Ovary (tissue), 10 donors: ENCODE measurements at places on chromosomes 16 and 17.
A peak's percentile ranks its signal among the peaks of the same experiment; 100 is the strongest.

- no peak overlapping the region for H3K4me3 ChIP-seq
- no peaks in the 10 kb centered on the region for H3K27me3 ChIP-seq
- H3K27ac ChIP-seq, result no peak overlapping the region
- no peaks in the 10 kb centered on the region for H3K36me3 ChIP-seq
- no peaks in the 10 kb centered on the region for H3K4me1 ChIP-seq
Observed at GRCh38 chr16:89031715-89032659, 55.0 kb upstream of the CBFA2T3 start.

DNA sequence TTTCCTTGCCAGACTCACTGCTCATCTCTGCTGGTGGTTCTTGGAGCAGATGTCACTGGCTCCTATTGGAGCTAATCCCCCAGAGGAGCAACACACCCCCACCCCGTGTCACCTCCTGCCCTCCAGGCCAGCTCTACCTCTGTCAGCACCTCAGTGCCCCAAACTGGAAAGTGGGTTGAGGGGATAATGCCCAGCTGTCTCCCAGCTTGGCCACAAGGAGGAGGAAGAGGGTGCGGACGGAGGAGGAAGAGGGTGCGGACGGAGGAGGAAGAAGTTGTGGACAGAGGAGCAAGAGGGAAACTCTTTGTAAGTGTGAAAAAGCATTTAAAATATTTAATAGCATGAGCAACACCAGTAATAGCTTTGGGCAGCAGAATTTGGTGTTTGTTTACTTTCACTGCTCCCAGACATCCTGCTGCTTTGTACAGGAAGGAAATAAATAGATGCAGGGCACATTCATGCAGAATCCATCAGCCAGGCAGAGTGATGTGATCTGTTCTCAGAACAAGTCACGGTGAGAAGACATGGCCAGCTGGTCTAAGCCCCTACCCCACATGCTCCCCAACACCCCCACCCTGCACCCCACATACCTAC lies 82.5 kb downstream of the C17orf67 start:
- no peaks in the 10 kb centered on the region for H3K4me1 ChIP-seq
- no peak overlapping the region for H3K4me3 ChIP-seq
- H3K27me3 ChIP-seq, result no peaks in the 10 kb centered on the region
- H3K36me3 ChIP-seq, result no peaks in the 10 kb centered on the region

DNA sequence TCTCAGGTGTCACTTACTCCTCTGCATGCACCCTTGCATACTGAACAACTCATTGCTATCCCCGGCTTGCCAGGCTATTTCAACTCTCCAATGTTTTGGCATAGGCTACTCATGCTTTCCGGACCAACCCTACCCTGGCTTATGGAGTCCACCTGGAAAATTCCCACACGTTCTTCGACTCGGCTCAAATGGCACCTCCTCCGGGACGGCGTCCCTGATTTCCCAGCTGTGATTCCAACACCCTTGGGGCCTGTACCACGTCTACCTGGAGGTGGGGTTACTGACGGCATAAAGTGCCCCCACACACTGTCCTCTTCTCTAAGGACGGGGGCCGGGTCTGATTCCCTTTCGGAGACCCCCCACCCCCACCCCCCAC lies 498 bp downstream of the SMYD4 start:
- peak overlapping the region; percentile 80 for H3K27ac ChIP-seq
- peak; percentile 37 for DNase-seq
- H3K4me3 ChIP-seq, result peak overlapping the region; percentile 66

DNA sequence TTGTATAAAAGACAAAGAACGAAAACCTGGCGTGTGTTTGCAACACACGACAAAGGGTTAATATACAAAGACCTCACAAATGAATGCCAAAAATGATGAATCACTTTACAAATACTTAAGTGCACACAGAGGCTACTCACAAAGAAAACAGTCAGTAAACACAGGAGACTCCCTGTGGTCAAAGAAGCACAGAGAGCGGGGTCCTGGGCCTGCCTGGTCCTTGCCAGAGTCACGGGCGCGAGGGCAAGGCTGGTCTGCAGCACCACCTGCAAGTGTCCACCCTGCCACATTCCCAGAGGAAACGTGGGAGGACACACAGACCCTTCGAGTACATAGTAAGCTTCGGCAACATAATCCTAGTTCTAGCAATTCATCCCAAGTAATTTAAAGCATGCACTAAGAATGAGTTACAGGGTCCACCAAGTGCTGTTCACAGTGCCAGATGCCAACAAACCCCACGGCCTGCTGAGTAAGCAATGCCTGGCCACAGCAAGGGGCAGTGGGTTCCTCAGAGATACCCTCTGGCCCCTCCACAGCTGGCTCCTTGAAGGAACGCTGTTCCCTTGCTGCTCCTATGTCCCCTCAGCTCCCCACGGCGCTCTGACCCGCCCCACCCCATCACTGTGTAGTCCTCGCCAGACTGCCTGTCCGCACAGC lies 24.6 kb upstream of the FAAP100 start:
- no peak overlapping the region for H3K27ac ChIP-seq
- H3K36me3 ChIP-seq, result no peaks in the 10 kb centered on the region
- peaks cover 11% of the 10 kb centered on the region for H3K4me1 ChIP-seq
- no peaks in the 10 kb centered on the region for H3K27me3 ChIP-seq

DNA sequence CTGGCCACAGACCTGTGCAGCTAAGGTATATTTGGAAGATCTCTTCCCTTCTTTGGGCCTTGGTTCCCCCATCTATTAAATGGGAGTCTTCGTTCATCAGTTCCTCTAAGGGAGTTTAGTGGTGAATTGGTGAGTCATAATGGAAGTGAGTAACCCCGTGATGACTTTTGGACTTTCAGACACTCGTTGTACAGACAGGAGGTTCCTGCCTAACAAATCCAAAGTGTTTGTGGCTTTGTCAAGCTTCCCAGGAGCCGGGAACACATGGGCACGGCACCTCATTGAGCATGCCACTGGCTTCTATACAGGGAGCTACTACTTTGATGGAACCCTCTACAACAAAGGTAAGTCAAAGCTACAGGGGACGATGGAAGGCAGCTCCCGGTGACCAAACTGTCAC lies 40.4 kb downstream of the WSCD1 start:
- H3K27ac ChIP-seq, result no peak overlapping the region
- H3K4me3 ChIP-seq, result no peak overlapping the region
- no peak for DNase-seq
- H3K36me3 ChIP-seq, result no peaks in the 10 kb centered on the region
- no peaks in the 10 kb centered on the region for H3K4me1 ChIP-seq

GRCh38 chr17:511001-511698 lies 158.5 kb upstream of the RPH3AL start:
- no peaks in the 10 kb centered on the region for H3K27me3 ChIP-seq
- no peaks in the 10 kb centered on the region for H3K36me3 ChIP-seq
- DNase-seq, result peak; percentile 55
- H3K27ac ChIP-seq, result peak overlapping the region; percentile 20

DNA sequence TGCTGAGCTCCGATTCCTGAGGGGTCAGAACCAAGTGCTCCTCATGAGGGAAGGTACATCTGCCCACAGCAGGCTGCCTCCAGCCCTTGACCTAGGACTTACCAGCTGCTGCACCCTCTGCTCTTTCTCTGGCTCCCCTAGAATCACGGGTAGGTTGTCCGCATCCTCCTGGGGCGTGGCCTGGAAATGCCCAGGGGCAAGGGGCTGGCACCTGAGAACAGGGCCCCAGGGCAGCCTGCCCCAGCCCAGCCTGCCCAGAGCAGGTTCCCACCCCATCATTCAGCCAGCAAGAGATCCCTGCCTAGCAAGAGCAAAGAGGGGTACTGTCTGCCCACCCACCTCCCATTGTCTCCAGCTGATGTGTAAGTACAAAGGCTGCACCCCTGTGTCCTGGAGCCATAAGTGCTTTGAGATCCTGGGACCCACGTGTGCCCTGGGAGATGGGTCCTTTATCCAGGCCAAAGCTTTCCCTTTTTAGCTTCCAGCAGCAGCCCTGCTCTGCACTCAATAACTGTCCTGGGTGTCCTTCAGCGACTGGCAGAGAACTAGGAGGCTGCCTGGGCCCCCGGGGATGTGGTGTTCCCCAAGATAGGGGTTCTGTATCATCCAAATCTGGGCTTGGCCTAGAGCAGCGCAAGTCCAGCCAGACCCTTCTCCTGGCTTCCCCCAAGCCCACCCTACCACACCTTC lies 5.1 kb downstream of the TSPOAP1 start:
- H3K27ac ChIP-seq, result peak overlapping the region; percentile 67
- no peaks in the 10 kb centered on the region for H3K36me3 ChIP-seq
- H3K4me3 ChIP-seq, result peak overlapping the region; percentile 61
- no peak for DNase-seq
- H3K27me3 ChIP-seq, result no peaks in the 10 kb centered on the region

DNA sequence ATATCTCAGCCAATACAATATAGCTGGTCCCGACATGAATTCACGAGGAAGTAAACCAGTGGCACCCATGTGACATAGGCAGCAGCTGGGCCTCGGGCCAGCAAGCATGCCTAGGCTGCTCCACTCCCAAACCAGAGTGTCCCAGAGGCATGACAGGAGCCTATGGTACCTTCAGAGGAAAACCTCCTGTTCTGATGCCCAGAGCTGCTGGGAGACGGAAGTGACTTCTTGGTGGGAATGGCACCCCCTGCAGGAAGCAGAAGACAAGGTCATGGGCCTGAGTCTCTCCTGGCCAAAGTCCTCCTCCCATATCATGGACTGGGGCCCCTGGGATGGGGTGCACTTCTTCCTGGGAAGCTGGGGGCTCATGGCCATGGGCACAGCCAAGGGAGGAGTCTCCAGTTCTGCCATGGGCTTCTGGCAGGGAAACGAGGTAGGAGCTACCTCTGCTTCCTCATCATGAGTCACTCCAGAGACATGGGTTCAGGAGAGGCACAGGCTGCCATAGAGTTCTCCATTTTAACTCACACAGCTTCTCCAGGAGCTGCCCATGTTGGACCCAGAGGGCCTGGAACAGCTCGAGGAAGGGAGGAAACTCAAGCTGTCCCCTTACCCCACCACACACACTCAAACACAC lies 13.4 kb downstream of the FBF1 start:
- no peaks in the 10 kb centered on the region for H3K27me3 ChIP-seq
- H3K36me3 ChIP-seq, result no peaks in the 10 kb centered on the region
- no peak overlapping the region for H3K4me3 ChIP-seq
- no peaks in the 10 kb centered on the region for H3K4me1 ChIP-seq

- peaks cover 14% of the 10 kb centered on the region for H3K4me1 ChIP-seq
- H3K36me3 ChIP-seq, result no peaks in the 10 kb centered on the region
- H3K4me3 ChIP-seq, result no peak overlapping the region
- no peak overlapping the region for H3K27ac ChIP-seq
- H3K27me3 ChIP-seq, result no peaks in the 10 kb centered on the region
- DNase-seq, result no peak
Observed at GRCh38 chr17:42284024-42284369, 4.3 kb upstream of the STAT5A start.

DNA sequence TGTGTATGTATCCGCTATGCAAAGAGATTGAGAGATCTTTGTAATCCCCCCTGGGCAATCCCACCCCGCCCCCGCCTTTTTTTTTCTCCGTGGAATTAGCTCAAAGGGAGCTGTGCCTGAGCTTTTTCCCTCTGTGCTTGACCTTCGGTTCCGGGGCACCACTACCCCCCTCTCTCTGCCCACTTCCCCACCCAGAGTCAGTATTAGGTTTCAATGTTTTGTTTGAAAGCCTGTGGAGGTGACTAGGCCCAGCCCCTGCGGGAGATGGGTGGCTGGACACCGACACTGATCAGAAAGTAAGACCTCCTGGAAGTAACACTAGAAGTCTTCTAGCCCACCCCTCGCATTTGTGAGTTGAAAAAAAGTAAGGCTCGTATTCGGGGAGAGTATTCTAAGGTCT lies 7.0 kb downstream of the CBLN1 start:
- H3K4me3 ChIP-seq, result no peak overlapping the region
- no peak overlapping the region for H3K27ac ChIP-seq
- no peak for DNase-seq
- H3K36me3 ChIP-seq, result no peaks in the 10 kb centered on the region

DNA sequence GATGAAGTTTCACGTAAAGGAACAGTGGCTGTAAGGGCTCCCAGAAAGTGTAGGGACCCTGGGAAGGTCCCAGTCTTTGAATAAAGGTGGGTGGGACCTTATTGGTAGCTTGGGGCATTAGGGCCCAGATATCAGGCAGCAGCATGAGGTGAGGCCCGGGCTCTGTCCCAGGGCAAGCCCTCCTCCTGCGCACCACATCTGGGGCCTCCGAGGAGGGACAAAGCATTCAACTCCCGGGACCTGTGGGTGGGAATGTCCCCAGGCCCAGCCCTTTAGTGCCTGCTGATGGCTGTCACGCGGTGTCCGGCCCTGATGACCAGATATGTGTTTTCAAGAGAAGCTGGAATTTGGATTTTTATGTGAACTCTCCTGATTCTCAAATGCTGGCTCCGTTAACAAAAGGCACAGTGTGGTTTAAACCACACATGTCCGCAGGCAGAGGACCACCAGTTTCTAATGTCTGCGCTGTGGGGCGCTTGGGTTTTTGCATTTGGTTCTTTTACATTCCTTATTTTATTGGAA lies 30.4 kb downstream of the RAI1 start:
- H3K27ac ChIP-seq, result no peak overlapping the region
- H3K4me1 ChIP-seq, result peaks cover 10% of the 10 kb centered on the region
- no peak overlapping the region for H3K4me3 ChIP-seq
- H3K27me3 ChIP-seq, result no peaks in the 10 kb centered on the region

DNA sequence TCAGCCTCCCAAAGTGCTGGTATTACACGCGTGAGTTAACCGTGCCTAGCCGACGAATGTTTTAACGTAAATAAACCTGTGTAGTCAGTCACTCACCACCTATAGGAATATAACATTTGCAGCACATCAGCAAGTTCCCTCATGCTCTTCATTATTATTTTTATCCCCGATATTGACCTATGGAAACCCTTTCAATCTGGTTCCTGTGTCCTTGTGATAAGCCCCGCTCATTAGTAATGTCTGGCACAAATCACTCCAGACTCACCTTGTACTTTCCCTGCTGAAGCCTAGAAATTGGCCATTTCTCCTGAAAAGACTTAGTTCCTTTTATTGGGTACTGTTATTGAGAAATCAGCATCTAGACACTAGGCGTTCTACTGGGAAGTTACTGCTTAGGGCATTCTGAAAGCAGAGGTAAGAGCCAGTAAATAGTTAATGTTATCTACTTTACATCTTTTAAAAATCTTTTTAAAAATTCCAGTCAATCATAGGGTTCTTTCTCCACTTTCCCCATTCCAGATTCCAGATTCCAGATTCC lies 1.5 kb upstream of the PHKG2 start:
- H3K36me3 ChIP-seq, result no peaks in the 10 kb centered on the region
- H3K4me3 ChIP-seq, result no peak overlapping the region
- H3K27me3 ChIP-seq, result no peaks in the 10 kb centered on the region
- no peaks in the 10 kb centered on the region for H3K4me1 ChIP-seq
- no peak for DNase-seq
- H3K27ac ChIP-seq, result no peak overlapping the region

GRCh38 chr17:51946311-51946710 lies 212.2 kb downstream of the CA10 start:
- H3K4me3 ChIP-seq, result no peak overlapping the region
- H3K36me3 ChIP-seq, result no peaks in the 10 kb centered on the region
- H3K27ac ChIP-seq, result no peak overlapping the region
- no peak for DNase-seq
- no peaks in the 10 kb centered on the region for H3K4me1 ChIP-seq

- no peak overlapping the region for H3K27ac ChIP-seq
- DNase-seq, result no peak
- no peak overlapping the region for H3K4me3 ChIP-seq
Observed at GRCh38 chr17:49703557-49704277, 4.0 kb downstream of the SLC35B1 start.

DNA sequence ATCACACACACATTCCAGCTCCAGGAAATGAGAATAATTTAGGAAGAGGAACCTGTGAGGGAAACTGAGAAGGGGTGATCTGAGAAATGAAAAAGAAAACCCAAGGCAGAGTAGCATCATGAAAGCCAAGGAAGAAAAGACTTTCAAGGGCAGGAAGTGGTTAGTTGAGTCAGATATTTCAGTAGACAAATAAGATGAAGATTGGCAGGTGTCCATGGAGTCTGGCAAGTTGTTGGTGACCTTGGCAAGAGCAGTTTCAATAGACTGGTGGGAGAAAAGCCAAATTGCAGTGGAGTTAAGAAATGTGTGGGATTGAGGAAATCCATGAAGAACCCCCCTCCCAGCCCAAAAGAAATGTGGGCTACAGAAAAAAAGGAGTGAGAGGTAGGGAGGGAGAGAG lies 10.7 kb downstream of the GNAO1 start:
- no peaks in the 10 kb centered on the region for H3K36me3 ChIP-seq
- no peak overlapping the region for H3K27ac ChIP-seq
- no peak for DNase-seq
